Cortex of kidney (tissue), 1 donor: ENCODE measurements at places on chromosomes 13 and 19.

GRCh38 chr13:64675255-64675892, 2554.8 kb downstream of the PCDH9 start:
- DNase-seq: no peak

GRCh38 chr19:55681131-55682092, 6.4 kb downstream of the EPN1 start:
- DNase-seq: no peak

DNA sequence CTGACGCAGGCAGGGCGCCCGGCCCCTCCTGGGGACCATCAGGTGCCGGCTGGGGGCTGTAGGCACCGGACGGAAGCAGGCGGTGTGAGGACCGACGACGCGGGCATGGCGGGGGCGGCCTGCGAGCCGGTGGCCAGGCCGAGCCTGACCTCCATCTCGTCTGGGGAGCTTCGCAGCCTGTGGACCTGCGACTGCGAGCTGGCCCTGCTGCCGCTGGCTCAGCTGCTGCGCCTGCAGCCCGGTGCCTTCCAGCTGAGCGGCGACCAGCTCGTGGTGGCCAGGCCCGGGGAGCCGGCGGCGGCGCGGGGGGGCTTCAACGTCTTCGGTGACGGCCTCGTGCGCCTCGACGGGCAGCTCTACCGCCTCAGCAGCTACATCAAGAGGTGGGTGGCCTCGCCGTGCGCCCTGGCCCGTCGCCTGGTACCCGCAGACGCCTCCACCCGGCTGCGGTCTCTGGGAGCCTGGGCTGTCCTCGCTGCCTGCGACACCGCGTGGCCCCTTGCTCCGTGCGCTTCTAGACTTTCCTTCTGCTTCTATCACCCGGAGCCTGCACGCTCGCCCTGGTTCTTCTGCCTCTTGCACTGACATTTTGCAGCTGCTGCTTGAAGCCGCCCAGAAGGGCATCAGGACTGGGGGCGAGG, 460 bp downstream of the MEDAG start:
- DNase-seq: no peak

GRCh38 chr13:73961181-73961580, 173.0 kb downstream of the KLF12 start:
- DNase-seq: no peak

GRCh38 chr13:28493740-28494503, 1.0 kb downstream of the FLT1 start:
- no peak for DNase-seq

DNA sequence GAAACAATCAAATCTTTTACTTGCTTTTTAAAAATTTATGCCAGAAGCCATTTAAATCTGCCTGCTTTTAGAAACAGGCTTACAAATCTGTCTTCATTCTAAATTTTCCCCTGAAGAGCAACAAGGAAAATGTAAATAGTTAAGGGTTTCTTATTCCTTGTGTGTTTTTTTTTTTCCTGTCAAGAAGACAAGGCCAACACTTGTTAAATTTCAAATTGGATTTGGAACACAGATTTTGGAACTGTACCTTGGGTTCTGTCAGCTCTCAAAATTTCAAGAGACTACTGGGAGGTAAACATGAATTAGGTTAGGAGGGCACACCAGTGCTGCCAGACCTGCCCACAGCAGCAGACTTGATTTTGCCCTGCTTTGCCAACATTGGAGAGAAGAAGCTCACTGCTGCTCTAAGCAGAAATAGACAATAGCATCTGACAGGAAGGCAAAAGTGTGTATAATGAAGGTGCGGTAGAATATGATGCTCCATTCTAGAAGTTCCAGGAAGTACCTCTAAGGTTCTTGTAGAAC, 121.7 kb downstream of the NHLRC3 start:
- no peak for DNase-seq

- DNase-seq: no peak
Observed at GRCh38 chr13:95447814-95448213, 104.7 kb upstream of the CLDN10 start.

DNA sequence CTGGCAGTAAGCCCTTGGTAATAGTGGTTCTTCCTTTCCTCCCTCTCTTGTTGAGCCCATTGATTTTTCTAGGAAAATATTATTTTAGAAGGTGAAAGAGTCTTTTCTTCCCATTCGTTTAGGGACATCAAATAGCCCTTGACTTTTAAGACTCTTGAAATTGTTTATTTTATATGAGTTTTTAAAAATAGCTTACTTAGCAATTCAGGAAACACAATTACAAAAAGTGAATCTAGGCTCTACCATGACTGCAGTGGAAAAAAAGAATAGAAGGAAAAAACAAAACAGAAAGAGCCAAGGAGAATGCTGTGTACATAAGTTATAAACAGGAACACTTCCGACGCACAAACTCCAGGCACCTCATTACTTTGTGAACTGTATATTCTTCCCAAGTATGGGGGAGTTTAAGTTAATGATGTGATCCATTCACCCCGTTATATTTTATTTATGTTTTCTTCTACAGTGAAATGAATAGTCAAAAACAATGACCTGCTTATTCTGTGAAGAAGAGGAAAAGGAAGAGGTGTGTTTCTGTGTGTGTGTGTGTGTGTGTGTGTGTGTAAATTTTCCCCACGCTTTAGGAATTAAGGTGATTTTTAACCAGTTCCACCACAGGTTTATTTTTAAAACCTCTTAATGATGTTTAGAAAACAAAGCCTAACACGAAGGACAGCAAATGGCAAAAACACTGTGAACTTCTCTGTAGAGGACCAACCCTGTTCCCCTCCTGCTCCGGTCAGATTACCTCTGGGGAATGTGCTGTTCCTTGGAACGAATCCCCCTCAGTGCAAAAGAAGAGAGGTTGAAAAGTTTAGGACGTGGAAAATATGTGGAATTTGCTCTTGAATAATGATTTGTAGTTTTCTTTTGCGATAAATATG, 266.3 kb downstream of the KLF5 start:
- DNase-seq: no peak

DNA sequence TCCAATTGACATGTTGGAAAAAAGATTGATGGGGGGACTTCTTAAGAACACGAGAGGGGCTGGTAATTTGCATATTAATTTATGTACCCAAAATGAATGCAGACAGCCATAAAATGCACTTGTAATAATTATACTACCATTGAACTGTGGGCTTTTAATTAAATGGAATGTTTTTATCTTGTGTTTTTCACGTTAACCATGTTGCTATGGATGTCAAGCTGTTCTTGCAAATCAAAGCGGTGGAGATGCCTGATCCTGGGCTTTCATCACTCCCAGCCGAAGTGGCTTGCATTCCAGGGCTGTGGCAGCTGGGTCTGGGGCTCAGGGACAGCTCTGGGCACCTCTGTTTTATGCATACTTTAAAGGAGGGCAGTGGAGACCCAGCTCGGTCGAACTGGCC, 179.4 kb upstream of the TMTC4 start:
- no peak for DNase-seq

DNA sequence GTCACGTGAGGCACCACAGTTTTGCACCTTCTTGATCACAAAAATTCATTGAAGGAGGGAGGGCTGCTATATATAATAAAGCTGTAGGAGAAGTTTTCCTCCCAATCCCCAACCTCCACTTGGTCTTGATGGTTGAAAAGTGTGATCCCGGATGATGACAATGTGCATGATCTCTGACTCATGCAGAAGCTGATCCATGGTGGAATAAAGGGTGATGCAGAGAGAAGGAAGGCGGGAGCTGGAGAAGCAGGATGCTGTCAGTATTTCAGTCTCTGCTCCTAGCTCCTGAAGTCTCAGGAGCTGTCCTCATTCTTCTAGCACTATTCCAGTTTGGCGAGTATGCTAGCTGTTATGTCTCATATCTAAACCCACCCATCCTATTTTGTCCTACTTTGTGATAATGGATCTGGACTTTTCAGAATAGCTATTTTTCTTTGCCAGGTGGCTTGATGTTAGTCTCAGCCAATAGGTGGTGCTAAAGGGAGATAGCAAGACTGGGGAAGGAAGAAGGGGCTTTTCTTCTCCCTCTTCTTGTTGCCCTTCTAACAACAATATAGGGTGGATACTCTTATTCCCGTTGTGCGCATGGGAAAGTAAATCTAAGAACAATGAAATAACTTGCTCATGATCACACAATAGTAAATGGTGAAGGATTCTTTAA, 65.6 kb upstream of the HTR2A start:
- DNase-seq: no peak

DNA sequence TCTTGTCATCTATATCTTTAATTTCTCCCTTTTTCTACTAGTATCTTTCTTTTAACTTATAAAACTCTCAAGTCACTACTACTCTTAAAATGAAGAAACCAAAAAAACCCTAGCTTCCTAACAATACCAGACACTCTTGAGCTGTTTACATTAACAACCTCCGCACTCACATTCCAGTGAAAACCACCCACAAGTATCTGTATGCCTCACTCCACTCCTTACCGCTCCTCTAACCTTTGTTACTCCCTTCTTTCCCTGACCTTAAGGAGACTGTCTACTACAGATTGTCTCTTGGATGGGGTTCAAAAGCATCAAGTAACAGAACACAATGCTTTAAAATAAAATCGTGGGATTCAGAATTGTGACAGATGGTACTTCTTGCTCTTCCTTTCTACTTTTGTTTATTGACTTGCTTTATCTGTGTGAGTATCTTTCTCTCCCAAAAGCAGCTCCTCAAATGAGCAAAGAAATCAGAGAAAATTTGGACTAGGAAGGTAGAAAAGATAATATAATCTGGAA, 110.0 kb upstream of the FBXL3 start:
- DNase-seq: no peak

GRCh38 chr13:95020298-95020987, 280.8 kb downstream of the ABCC4 start:
- DNase-seq: no peak

DNA sequence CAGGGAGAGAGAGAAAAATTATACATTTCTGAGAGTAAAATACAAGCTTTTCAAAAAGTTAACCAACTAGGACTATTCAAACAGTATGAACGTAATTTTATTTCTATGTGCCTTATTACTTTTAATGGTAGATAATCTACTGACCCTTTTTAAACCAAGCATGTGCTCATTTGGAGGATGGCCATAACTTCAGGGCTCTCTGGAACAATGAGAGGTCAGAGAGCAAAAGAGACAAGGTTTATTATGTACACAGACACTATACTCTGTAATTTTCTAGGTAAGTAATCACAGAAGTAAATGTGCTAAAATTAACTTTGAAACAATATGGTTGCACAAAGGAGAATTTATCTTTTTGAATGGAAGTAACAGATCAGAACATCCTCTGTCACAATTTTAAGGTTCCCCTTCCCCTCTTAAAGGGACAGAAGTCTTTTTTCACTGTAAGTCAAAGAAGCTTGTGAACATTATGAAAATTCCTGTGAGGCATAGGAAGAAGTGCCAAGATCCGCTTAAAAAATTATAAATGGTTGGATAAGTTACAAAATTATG, 1.0 kb downstream of the POSTN start:
- DNase-seq: no peak
